Lung (tissue), 17 donors: ENCODE measurements at places on chromosomes 13 and 19.
A peak's percentile ranks its signal among the peaks of the same experiment; 100 is the strongest.

- no peak for DNase-seq
These were observed 81.2 kb upstream of the GPR183 start for GRCh38 chr13:99388334-99388923.

GRCh38 chr13:100305398-100305797 is 216.5 kb downstream of the PCCA start:
- DNase-seq: no peak

DNA sequence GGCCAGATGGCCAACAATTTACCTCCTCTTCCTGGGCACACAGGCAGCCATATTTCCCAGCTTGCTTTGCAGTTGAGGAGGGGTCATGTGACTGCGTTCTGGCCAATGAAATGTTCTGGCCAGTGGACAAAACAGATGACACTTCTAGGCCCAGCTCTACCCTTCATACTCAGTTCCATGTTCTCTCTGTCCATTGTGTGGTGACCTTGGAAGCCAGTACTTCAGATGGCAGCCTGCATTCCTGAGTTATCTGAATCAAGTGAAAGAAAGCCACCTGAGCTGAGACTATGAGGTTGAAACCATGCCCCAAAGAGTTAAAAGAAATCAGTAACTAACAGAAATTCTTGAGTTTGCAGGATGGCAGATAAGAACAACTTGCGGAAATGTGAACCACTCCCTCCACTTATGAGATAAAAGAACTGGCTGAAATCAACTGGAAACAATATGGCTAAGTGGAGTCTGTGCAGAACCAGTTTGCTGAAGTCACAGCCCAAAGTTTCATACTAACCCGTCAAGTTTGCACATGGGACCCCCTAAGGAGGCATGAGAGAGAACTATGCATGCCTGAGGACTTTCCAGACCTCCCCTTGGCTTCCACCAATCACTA is 8.1 kb downstream of the FAM187B start:
- DNase-seq: peak; percentile 61

- DNase-seq: peak; percentile 76
These were observed 11.9 kb upstream of the C13orf42 start for GRCh38 chr13:51122868-51123566.

DNA sequence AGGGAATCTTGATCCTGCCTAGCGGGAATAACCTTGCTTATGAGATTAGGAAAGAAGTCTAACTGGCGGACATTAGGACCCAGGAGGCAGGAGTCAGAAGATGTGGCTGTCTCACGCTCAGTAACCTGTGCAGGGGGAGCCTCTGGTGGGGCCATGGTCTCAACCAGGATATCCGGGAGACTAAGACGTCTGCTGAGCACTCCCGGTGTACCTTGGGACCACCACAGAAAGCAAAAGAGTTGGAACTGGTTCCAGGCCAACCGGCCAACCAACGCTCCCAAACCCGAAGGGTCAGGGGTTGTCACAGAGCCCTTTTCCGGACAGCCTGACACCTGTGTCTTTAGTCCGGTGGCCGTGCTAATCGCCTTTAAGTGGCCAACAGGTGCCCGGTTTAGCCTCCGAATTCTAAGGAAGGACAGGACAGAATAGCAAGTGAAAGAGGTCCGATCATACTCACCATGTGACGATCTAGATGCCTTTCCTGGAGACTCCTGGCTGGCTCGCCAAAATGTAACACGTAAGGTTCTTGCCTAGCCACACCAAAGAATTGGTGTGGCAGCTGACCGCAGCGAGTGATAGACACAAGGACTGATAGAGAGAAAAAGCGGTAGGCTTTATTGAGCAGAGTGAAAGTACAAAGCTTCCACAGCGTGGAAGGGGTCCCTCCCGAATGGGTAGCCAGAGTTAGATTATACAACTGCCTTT is 103.9 kb upstream of the DIAPH3 start:
- peak; percentile 40 for DNase-seq

DNA sequence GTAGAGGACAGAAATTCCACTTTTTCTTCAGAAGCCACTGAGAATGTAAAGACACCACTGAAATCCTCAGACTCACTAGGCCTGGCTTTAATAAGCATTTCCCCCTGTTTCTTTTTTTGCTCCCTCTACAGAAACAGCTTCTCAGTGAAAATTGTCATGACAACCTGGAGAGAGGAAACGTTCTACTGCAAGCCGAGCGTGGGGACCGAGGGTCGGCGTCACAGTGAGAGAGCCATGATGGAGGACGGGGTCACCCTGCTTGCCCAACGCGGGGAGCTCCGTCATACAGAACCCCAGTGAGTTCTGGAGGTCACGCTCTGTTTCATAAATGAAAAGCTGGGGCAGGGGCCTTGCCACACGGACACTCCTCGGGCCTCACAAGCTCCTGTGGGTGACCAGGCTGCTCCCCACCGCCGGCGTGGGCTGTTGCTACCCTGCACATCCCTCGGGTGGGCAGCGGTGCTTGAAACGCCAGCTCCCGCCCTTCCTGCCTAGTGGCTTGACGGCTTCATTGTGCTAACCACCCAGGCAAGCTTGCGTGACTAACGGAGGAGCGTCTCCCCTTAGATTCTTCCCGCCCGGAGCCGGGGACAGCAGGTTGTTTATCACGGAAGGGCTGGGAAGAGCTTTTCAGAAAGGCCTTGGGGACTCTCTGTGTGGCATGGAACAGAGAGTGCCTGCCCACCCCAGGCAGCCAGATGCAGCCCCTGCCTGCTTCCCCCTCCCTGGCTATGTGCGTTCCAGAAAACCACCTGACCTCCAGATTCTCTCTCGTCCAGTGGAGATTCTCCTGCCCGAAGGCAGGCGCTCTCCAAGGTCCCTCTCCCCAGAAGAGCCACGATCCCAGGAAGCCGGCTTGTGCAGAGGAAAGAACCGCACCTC is 153.6 kb downstream of the KATNAL1 start:
- DNase-seq: peak; percentile 42

GRCh38 chr19:29577649-29577963 is 28.5 kb upstream of the POP4 start:
- no peak for DNase-seq

DNA sequence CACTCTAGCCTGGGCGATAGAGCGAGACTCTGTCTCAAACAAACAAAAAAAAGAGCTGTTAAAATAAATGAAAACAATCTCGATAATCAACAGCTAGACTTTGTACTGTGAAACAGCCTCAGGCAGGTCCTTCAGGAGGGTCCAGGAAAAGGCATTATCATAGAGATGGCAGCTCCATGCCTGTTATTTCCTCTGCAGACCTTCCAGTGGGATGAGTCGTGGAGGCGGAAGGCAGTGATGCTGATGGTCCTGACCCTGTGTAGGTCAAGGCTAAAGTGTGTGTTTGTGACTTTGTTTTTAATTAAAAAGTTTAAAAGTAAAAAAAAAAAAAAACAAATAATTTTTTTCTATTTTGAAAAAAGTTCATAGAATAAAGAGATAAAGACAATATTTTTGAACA is 117.4 kb downstream of the TNFRSF19 start:
- no peak for DNase-seq

GRCh38 chr13:107743983-107744382 is 471.4 kb downstream of the LIG4 start:
- DNase-seq: no peak

DNA sequence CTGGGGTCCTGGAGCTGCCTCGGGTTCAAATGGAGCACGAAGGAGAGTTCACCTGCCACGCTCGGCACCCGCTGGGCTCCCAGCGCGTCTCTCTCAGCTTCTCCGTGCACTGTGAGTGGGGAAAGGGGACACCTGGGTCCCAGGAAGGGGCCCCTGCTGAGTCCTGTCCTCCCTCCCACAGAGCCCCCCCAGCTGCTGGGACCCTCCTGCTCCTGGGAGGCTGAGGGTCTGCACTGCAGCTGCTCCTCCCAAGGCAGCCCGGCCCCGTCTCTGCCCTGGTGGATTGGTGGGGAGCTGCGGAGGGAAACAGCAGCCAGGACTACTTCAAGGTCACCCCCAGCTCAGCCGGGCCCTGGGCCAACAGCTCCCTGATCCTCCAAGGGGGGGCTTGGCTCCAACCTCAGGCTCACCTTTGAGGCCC is 11.0 kb upstream of the SIGLEC11 start:
- DNase-seq: no peak

GRCh38 chr13:46401432-46401831 is 14.4 kb upstream of the RUBCNL start:
- DNase-seq: no peak

DNA sequence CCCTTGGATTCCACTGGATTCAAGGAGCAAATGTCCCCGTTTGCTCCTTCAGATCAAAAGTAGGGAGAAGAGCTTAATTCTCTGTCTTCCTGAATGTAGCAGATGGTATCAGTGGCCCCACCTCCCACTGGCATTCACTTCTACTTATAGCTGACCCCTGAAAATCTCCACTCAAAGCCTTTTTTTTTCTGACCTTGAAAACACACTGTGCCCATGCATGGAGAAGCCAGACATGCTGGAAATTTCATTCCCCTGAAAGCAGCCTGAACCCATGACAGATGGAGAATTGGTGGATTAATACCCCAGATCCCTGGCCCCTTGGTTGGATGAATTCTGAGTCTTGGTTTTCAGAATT is 76.6 kb upstream of the UBAC2 start:
- no peak for DNase-seq

- no peak for DNase-seq
These were observed at the start of gene VAV1 for GRCh38 chr19:6772028-6772865. TSS of gene VAV1 (plus strand) at chr19:6772708. CDS start at chr19:6772808, 100 bp downstream.

GRCh38 chr13:98482476-98483444 is 94.1 kb downstream of the STK24 start:
- DNase-seq: peak; percentile 57

DNA sequence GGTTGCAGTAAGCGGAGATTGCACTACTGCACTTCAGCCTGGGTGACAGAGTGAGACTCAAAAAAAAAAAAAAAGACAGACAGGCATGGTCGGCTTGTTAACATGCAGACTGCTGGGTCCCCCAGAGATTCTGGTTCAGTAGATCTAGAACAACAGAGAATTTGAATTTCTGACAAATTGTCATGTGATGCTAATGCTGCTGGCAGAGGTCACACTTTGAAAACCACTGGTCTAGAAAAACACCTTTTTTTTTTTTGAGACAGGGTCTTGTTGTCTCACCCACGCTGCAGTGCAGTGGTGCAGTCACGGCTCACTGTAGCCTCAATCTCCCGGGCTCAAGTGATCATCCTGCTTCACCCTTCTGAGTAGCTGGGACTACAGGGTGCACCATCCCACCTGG is 7.7 kb upstream of the LRFN3 start:
- no peak for DNase-seq

DNA sequence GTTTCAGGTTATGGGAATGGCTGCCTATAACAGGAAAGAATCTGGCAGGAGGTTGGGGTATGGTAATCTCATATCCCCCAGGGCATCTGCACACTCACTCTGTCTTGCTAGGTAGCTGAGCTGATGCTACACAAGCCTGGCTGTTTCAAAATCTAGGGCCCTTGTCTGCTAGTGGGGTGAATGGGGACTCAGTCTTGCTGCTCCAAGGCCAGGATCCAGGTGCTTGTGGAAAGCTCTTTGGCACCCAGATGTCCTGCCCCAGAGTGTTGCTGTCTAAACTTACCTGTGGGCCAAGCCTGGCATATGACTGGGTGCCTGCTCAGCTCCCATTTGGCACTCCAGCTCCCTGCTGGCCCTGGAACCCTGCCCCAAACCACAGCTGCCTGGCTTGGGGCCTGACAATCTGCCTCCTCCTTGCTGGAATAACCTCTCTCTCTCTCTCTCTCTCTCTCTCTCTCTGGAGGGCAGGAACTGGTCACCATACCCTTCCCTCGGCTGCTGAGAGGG is 158.1 kb upstream of the TSC22D1 start:
- DNase-seq: no peak

GRCh38 chr13:107066355-107066754 is 498.4 kb upstream of the ARGLU1 start:
- peak; percentile 23 for DNase-seq

- DNase-seq: no peak
These were observed 919 bp downstream of the VAV1 start for GRCh38 chr19:6773323-6773931.

- no peak for DNase-seq
These were observed 158.8 kb downstream of the KDM4B start for GRCh38 chr19:5127717-5128116.

GRCh38 chr13:102225892-102226291 is 176.0 kb downstream of the FGF14 start:
- DNase-seq: no peak

DNA sequence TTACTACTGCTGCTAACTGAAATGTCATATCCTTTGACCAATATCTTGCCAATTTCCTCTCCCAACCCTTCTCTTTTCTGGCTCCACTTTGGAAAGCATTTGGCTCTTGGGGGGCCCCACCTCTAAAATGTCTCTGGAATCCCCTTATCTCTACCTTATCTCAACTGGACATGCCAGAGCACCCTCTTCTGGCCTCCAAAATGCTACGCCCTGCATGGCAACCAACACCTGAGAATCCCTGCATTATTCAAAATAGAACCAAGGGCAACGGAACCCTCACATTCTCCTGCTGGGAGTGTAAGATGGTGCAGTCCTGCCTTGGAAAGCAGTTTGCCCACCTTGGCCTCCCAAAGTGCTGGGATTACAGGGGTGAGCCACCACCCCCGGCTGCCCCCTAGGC is 35.3 kb downstream of the CERS4 start:
- DNase-seq: no peak

DNA sequence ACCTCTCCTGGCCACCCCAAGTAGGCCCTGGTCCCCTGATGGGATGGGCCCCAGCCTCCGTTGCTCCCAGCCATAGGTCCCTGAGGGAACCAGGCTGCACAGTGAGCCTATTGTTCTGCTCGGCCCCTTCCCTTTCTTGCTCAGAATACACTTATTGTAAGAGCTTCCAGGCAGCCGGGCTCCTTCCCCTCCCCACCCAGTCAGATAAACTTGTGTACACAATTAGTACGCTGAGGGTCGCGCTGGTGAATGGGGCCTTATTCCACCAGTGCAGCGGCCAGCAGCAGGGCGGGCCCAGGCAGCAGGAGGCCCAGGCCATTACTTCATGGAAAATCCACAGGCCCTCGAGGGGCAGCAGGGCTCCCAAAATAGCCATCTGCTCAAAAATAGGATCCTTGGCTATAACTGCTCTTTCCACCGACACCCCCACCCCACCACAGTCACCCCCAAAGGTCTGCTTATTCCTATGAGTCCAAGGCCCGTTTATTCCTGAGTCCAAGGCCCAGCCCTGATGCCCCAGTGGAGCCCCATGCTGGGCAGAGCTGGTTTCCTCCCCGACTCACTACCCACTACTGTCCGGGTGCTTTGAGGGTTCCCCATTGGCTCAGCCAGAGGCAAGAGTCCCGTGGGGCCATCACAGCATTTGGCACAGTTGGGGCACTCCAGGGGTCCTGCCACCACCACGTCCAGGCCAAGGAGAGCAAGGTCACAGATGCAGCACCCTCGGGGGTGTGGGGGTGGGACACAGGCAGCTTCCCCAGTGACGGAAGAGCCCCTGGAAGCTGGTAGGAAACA is 22.1 kb downstream of the CAPN12 start:
- DNase-seq: peak; percentile 82

GRCh38 chr19:14496834-14497227 is 904 bp upstream of the GIPC1 start:
- no peak for DNase-seq

- peak; percentile 74 for DNase-seq
These were observed 59.4 kb downstream of the XPO4 start for GRCh38 chr13:20843166-20843565.

- DNase-seq: no peak
These were observed 12.3 kb downstream of the SLC7A1 start for GRCh38 chr13:29583073-29583785.

- DNase-seq: peak; percentile 59
These were observed 395.1 kb downstream of the FOXO1 start for GRCh38 chr13:40271271-40271885.

- DNase-seq: no peak
These were observed 225 bp upstream of the GARIN5A start for GRCh38 chr19:50476907-50477238.

GRCh38 chr19:32397671-32398101 is 7.9 kb upstream of the DPY19L3 start:
- no peak for DNase-seq
